CD4-positive, alpha-beta T cell treated with Interleukin-1 beta for 1 hour (primary cell): ENCODE measurements at places on chromosomes 2 and 18.

DNA sequence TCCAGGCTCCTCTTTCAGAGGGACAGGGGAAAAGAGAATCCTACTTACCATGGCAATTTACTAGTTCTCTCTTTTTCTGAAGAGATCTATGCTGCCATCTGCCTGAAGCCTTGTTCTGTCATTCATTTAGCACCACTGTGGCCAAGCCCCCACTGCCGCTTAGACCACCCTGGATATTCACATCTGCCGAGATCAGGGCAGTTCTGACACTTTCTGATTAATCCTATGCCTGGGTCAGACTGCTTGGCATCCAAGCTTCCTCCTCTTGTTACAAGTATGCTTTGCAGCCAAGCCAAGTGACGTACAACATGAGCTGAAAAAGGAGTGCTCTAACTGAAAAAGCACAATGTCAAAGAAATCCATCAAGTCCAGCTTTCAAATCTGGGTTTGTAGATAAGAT is 332.6 kb downstream of the SUCLG1 start:
- DNase-seq, result no peak

GRCh38 chr2:216588861-216589710 is 44.1 kb upstream of the IGFBP2 start:
- DNase-seq, result no peak

GRCh38 chr2:27378096-27378808 is 2.3 kb downstream of the ZNF513 start:
- no peak for DNase-seq

DNA sequence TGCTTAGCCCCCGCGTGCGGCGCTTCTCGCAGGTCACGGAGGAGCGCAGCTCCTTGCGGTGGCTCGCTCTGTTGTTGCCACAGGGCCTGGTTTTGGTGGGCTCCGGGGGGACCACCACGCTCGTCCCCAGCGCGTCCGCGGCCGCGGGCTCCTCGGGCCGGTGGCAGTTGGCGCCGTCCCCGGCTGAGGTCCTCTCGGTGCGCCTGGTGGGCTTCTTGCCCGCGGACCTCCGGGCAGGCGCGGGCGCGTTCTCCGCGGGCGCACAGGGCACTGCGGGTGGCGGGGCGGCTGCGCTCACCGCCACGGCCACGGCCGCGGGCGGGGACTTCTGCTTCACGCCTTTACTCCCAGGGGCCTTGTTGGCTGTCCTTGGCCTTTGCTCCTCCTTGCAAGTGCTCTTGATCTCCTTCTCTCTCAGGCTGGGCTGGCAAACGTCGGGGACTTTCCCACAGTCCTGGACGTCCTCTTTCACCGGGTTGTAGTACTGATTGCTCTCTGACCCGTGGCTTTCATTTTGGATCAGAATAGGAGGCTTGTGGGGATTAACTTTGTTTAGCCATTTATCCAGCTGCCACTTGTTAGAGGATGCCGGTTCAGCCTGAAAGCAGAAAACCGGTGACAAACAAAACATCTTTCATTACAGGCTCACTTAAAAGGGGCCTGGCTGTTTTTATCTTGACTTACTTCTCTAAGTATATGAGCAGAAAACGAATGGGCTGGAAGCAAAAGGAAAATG is 104.0 kb upstream of the REV1 start:
- no peak for DNase-seq

GRCh38 chr2:80303006-80303908 is 1.3 kb downstream of the LRRTM1 start:
- DNase-seq, result no peak

GRCh38 chr18:3924455-3924854 is 474.5 kb downstream of the TGIF1 start:
- no peak for DNase-seq

DNA sequence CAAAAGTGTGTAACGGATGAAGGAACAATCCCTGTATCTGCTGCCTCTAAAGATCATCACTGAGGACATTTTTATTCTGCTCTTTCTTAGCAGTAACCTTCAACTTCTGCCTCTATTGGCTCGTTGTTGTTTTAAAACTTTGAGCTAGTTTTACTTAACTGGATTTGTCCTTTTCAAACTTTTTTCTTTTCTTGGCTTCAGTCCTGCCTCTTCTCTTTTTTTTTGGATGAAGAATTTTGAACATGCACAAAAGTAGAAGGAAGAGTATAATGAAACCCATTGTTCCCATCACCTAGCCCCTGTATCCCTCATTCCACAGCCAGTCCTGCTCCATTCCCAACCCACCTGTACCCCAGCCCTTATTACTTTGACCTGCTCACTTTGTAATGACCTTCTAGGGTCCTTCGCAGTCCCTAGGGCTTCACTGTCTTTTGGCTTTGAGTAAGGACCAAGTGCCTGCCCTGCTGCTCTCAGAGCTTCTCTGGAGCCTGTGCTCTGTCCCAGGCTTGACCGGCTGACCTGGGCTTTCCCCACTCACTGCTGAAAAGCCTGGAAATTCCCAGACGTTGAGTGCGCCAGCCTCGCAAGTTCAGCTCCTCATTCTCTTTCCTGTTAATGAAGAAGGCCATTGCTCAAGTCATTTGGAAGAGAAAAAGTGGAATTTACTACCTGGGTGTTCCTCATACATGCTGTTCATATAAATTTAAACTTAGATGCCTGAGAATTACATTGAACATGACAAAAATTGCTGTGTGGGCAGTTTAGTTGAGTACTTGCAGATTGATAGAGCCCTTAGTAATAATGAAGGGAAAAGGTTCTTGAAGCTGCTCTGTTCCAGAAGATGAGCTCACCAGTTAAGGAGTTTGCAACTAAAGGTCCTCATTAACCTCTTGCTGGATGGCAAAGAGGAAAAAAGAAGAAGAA is 149.3 kb upstream of the ALPP start:
- DNase-seq, result no peak

- DNase-seq, result no peak
These were observed 82.2 kb downstream of the EPAS1 start for GRCh38 chr2:46379213-46380037.

DNA sequence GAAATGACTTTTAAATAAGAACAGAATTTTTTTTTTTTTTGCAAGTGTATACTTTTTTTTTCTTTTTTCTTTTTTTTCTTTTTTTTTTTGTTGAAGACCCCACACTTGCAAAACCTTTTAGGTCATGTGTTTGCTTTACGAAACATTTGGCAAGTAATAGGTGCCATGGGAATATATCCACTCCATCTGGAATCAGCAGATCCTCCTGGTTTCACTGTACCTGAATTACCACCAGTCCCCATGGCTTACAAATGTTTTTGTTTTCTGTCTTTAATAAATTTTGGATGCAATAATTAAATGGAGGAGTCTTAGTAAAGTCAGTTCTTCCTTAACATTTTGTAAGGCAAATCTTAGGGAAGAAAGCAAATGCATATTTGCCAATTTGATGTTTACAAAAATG is 559.7 kb upstream of the ZEB2 start:
- DNase-seq, result no peak
